ENCODE measurements at places on chromosomes 4 and X.

- DNase-seq: no peak
Measured at GRCh38 chrX:19349264-19349663, 5.5 kb downstream of the PDHA1 start.

GRCh38 chr4:155881555-155881954 is 15.5 kb upstream of the ASIC5 start:
- DNase-seq: no peak

GRCh38 chrX:18983666-18984380 is at the start of gene PHKA2:
PHKA2 (minus strand) TSS chrX:18984114; CDS start chrX:18983932, 182 bp downstream.
- peak; percentile 53 for DNase-seq

DNA sequence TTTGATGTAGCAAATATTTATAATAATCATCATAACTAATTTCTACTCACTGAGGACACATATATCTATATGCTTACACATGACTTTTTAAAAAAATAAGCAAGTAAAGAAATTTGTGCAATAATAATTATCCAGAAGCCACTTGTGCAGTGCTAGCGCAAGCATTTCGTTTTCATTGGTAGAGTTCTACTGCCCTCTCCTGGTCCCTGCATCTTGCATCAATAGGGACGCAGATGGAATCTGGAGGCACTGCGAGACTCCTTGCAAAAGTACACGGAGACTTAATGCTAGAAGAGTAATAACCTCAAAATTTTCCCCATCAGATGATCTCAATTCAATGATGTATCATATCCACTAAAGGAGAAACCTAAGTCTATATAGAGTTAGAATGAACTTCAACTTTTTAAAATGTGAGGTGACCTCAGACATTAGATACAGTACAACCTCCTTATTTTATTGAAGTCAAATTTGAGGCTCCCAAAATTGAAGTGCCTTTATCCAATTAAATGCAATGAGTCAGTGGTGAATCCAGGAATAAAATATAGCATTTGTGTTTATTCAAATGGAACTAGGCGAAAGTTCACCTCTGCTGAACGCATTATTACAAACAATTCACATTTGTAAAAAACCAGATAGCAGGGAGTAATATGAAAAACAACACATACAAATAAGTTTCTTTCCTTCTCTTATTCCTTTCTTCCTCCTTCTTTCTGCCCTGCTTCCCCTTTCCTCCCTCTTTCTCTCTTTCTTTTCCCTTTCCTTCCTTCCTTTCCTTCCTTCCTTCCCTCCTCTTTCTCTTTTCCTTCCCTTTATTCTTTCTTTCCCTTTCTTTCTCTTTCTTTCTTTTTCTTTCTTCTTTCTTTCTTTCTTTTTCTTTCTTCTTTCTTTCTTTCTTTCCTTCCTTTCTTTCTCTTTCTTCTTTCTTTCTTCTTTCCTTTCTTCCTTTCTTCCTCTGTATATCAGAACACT is 450.0 kb downstream of the ANKRD50 start:
- peak; percentile 96 for DNase-seq

DNA sequence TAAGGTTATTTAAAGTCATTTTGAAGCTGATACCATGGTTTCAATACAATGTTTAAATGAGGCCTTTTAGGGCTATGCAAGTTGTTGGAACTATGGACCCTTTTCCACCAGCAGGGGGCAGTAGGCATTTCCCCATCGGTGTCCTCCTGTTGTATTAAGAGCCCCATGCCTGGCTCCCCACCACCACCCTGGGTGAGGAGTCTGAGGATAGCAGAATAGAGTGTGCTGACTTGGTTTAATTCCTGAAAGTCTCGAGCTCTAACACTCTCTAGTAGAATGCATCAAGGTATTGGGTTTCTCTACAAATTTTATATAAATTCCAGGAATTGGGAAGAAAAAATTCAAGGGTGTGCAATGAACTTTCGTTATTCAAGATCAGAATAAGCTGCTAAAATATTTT is 234.8 kb upstream of the JADE1 start:
- peak; percentile 88 for DNase-seq

GRCh38 chrX:11626351-11626750 is 39.4 kb downstream of the ARHGAP6 start:
- no peak for DNase-seq

Measured in fibroblast of pulmonary artery (primary cell).